ENCODE measurements at places on chromosomes 12 and 14.

DNA sequence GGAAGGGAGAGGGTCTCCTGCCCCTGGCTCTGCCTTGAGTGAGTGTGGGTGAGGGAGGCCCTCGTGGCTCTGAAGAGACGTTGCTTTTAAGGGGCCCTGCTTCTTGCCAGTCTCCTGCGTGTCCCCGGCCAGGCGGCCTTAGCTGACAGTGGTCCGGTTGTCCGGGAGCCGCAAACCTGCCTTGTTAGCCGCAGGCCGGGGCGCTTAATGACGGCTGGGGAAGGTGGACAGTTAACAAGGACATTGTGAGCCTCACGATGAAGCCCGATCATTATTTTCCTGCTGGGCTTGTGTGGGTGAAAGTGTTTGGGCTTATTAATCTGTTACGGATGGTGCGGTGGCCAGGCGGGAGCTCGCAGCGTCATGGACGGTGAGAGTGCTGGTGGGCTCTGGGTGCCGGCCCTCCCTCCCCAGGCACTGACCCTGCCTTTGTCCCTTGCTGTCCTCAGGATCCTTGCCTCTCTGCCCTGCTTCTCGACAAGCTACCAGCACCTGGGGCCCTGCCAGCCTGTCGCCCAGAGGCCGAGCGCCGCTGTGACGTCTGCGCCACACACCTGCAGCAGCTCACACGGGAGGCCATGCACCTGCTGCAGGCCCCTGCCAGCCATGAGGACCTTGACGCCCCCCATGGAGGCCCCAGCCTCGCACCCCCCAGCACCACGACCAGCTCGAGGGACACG is 13.3 kb downstream of the KIF26A start:
- no peak for DNase-seq

DNA sequence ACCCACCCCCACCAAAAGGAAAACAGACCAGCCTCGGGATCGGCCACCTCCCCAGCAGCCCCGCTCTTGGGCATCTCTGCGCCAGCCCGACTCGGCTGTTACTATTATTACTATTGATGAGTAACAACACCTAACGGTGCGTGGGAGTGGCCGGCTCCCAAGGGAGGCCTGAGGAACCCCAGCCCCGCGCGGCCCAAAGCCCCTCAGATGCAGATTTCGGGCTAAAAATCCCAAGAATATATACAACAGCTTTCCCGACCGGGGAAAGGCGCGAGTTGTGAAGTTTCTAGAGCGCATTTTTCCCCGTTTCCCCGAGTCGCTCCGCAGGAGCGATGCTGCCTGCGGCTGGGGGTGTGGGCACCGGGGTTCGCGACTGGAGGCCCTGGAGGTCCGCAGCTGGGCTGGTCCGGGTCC is 565 bp downstream of the NT5DC3 start:
- no peak for DNase-seq

GRCh38 chr12:16458521-16459078 is 111.2 kb downstream of the MGST1 start:
- no peak for DNase-seq

DNA sequence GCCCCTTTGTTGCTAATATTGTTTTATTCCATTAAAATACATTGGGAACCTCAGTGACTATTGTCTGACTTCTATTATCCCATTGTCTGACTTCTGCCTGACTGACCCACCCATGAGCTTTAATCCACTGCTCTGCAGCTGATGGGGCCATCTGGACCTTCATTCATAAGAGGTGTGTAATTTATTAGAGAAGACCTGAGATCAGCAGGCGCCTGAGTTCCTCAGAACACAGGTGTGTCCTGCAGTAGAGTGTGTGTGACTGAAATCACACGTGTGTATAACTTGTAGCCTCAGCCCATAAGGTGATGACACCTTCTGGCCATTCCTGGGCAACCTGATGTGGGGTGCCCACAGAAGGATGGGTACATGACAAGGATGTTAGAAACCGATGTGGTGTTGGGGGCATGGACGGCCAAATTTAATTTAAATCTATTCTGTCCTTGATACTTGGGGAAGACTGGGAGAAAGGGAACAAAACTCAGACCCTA is 821.0 kb downstream of the TMEM121 start:
- no peak for DNase-seq

GRCh38 chr12:75208856-75209811 is 505 bp downstream of the KCNC2 start:
- peak; percentile 62 for DNase-seq

DNA sequence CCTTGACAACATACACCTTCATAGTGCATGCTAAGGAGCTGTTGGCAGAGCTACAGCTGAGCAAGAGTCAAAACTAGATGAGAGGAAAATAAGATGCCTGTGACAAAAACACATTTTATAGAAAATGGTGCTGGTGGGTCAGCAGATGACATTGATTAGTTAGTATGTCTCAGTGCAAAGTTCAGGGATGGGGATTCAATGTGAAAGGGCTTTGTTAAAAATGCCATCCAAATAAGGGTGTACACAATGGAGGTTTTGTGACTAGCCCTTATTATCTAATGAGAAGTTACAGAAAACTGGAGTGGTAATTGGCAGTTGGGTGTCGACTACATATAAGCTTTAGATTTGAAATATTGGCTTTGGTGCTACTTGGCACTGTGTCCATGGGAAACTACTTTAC is 169.0 kb downstream of the MON2 start:
- no peak for DNase-seq

- no peak for DNase-seq
Measured at GRCh38 chr14:57346741-57347140, 43.6 kb upstream of the NAA30 start.

DNA sequence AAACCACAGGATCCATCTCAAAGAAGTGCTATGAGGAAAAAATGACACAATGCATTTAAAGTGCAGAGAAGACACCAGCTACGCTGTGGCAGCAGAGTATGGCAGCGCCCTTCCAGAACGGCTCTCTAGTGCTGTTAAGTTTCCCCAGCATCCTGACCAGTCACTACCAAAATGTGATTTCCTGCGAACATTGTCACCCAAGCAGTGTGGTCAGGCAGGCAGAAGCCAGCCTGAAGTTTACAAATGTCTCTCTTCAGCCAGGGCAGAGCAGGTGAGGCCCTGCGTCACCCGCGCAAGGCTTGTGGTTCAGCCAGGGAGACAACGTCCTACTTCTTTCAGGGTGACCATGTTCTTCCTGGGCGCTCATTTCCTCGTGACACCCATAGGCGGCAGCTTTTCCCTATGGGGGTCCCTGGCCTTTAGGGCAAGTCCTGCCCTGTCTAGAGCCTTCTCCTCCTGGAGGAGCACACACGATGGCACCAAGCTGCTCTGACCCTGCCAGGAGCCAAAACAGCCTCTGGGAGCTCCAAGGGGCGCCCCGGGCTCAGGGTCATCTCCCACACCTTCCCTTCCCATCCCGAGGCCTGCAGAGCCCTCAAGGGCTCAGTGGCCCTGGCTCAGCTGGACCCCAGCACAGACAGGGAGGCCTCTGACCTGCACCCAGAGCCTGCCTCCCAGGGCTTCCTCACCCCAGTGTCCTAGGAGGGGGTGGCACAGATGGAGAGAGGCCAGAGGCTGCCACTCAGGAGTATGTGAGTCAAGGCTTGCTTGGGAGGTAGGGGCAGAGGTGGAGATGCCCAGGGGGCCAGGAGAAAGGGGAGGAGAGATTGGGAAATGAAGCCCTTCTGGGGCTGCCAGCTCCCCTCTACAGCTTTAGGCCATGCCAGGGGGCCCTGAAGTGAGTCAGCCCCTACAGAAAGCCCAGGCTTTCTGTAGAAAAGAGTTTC is 41.9 kb downstream of the PSMA6 start:
- no peak for DNase-seq

DNA sequence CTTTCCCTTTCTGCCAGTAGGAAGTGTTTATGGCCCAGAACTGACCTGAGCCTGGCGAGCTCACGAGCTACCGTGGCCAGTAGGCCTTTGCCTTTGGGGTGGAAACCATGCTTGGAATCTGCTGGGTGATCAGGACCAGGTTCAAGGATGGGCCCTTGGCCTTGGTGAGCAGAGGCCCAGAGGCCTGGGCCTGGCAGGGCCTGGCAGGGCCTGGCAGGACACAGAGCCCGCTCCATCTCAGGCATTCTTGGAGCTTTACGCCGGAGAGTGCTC is 184.8 kb upstream of the RTL1 start:
- DNase-seq = no peak

GRCh38 chr14:53231171-53231570 is 78.0 kb upstream of the DDHD1 start:
- DNase-seq = no peak

- DNase-seq = no peak
Measured at GRCh38 chr12:125330645-125331341, 265.6 kb downstream of the AACS start.

GRCh38 chr12:88805692-88806091 is 225.4 kb upstream of the KITLG start:
- no peak for DNase-seq

DNA sequence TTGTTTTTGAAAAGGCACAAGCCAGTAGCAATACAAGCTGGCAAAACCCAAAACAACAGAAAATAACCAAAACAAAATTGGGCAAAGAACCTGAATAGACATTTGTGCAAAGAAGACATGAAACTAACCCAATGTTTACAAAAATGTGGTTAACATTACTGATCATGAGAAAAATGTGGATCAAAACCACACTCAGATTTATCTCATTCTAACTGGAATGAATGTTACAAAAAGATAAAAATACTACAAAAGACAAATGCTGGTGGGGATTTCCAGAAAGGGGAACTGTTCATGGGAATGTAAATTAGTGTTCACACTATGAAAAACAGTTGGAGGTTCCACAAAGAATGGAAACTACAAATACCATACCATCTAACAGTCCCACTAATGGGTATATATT is 26.6 kb downstream of the ASCL4 start:
- DNase-seq = no peak

- no peak for DNase-seq
Measured at GRCh38 chr12:83093426-83093825, 406.7 kb downstream of the TMTC2 start.

GRCh38 chr14:95440496-95440895 is 76.0 kb downstream of the SYNE3 start:
- DNase-seq = no peak

DNA sequence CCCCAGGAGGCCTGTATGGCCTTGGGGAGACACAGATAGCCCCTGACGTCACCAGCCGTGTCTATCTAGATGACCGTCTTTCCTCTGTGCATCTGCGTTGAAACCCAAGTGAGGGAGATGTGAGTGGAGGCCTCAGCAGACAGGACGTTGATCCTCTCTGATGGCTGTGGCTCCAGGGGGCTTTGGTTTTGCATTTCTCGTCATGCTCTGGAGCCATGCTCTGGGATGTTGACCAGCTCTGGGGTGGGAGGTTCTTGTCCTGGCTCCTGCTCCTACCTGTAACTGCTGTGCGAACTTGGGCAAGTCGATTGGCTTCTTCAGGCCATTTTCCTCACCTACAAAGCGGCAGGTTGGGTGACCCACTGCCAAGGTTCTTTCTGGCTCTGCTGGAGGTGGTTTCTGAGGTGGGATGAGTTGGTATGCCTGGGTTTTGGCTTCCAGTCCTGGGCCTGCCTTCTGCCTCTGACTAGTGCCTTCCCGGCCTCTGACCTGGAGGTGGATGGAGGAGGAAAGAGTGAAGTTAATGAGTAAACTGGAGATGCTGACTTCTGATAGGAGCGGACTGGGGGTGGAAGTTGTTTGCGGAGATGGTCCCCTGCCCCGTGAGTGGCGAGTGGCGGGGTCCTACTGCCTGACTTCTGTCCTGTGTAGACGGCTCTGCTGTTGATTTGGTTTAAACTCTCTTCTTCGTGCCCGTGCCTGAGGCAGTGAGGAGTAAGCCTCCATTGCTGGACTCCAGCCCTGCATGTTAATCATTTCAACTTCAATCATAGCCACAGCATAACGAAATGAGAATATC is 8.4 kb downstream of the TSPAN9 start:
- DNase-seq = no peak

DNA sequence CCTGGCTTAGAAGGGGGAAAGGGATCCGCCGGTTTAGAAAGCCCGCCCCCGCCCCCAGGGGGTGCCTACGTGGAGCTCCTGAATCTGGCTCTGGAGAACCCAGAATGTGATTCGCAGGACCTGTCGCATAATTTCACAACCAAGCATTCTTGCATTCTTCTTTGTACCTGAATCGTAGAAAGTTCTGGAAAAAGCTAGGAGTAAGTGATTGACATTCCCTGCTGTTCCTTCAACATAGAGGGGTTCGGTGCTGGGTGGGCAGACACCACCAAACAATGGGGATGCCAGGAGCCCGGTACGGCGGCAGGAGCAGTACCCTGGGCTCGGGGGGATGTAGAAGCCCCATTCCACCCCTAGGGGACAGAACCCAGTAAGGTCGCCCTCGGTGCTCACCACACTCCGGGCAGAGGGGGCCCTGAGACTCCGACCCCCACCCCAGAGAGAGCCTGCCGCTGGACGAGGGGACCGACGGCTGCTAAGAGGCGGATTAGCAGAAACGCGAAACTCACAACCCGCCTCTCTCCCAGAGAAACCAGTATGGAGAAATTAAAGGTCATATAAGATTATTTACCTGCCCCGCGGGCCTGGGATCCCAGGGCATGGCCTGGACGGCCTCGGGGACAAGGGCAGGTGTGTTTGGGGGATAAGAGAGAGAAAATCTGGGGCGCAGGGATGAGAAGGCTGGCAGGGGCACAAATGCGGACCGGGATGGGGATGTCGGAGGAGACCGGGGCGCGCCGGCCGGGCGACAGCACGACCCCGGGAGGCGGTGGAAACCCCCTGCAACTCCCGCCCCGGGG is 520 bp downstream of the CSRP2 start:
- no peak for DNase-seq

DNA sequence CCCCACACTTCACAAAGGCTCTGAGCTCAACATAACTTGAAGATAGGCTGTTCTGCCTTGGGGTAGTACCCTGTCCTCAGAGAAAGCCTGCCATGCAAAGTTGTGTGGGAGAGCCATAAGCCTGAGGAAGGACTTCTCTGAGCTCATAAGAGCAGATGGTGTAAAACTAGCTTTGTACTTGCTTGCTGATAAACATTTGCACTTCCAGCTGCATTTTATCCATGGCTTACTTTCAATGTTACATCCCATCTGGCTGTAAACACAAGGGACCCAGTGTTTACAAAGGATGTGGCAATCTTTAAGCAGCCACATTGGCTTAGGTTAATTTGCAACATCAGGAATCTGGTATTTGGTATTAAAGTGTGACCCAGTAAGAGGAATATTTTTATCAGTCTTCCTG is 258.1 kb downstream of the IPO8 start:
- DNase-seq = no peak

GRCh38 chr12:19151298-19151697 is 21.8 kb downstream of the PLEKHA5 start:
- no peak for DNase-seq

DNA sequence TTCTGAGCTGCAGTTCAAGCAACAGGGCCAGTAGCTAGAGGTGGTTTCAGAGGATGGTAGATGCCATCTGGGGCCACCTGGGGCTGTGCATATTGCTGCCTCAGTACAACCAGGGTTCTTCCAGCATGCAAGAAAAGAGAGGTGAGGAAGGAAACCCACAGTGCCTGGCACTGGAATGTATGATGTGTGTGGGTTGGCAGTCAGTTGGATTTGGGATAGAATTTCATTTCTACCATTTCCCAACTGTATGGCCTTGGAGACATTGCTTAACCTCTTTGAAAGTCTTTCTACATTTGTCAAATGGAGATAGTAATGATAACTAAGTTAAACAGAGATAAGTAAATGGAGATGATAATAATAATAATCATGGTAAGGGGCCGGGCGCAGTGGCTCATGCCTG is 10.2 kb upstream of the LRRC10 start:
- no peak for DNase-seq

GRCh38 chr12:132276066-132276826 is 53.1 kb downstream of the GALNT9 start:
- DNase-seq = no peak
